ENCODE measurements at places on chromosomes 7 and 10.

DNA sequence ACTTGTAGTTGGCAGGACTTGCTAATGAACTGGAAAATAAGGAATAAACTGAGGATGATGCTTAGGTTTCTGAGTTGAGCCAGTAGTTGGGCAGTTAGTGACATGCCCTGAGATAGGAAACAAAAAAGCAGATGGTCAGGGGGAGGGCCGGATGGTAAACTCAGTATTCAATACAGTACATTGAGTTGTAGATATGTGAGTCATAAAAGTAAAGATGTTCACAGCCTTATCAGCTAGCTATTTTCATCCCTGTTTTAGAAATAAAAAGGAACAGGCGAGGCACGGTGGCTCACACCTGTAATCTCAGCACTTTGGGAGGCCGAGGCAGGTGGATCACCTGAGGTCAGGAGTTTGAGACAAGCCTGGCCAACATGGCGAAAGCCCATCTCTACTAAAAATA lies 22.2 kb upstream of the NRBF2 start:
- no peak for DNase-seq

DNA sequence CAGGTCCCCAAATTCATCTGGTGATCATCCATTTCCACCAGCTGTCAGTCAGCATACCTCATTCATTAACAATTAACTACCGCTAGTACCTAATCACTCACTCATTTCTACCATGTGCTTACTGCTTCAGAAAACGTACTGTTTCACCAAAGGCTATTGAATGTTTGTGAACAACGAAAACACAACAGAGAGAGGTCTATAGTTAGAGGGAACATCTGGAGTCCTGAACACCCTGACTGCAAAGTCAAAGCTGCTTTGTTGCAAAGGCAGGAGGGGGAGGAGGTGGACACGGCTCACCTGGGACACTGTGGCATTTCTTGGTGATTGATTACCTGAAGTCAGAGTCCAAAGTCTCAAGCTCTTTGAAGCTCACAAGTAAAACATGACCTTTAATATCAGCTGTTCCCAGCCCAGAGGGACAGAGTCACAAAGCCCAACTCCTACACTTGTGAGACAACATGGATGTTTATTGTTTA lies 342.3 kb upstream of the ADARB2 start:
- DNase-seq = no peak

- DNase-seq = peak; percentile 6
Measured at GRCh38 chr7:122268101-122268500, 36.4 kb downstream of the FEZF1 start.

DNA sequence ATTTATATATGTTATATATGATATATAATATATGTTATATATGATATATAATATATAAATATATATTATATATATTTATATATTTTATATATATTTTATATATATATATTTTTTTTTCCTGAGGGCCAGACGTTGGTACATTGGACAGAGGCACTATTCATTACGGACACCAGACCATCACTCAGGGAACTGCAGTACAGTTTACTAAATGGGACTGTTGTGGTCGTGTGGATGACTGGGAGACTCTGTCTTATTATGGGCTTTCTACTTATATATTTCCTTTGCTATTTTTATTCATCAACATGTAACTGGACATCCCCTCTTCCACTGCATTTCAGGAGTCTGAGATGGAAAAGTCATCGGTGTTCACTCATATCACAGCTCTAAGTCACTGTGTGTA lies 87.1 kb upstream of the PRKCQ start:
- DNase-seq = no peak

- no peak for DNase-seq
Measured at GRCh38 chr10:85151506-85151905, 823.1 kb downstream of the CCSER2 start.

DNA sequence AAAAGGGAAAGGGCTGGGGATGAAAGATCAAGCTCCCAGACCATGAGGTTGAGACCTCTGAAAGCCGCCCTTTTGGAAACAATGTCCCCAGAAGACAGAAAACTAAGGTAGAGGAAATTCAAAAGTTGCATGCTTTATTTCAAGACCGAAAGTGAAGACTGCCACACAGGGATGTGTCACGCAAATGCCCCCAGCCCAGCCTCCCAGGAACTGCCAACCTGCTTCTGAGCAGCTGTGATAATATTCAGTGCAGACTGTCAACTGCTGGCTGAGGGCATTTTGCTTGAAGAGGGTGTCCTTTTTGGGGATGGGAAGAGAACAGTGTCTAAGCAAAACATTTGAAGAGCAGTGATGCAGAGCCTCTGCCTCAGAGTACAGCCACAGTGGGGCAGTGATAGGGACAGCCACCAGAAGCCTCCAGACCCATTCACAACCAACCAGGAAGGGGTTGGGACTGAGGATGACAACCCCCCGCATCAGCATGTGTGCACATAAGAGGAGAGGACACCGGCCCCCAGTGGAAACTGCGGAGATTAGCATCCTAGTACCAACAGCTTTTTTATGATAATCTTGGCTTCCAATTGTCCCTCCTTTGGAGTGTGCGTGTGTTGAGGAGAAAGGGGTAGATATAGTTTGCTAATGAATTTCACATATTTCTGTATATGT lies 34.7 kb upstream of the NFE2L3 start:
- DNase-seq = no peak

DNA sequence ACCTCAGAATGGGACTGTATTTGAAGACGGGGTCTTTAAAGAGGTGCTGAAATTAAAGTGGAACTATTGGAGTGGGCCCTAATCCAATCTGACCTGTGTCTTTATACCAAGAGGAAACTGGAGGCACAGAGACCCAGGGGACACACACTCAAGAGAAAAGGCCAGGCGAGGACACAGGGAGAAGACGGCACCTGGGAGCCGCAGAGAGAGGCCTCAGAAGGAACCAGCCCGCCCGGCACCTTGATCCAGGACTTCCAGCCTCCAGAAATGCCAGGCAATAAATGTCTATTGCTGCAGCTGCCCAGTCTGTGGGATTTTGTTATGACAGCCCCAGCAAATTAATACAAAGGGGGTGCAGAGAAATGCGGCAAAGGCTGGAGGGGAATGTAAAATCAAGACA lies 10.5 kb downstream of the CARD11 start:
- DNase-seq = no peak

GRCh38 chr10:131205556-131205955 lies 106.0 kb downstream of the TCERG1L start:
- no peak for DNase-seq

DNA sequence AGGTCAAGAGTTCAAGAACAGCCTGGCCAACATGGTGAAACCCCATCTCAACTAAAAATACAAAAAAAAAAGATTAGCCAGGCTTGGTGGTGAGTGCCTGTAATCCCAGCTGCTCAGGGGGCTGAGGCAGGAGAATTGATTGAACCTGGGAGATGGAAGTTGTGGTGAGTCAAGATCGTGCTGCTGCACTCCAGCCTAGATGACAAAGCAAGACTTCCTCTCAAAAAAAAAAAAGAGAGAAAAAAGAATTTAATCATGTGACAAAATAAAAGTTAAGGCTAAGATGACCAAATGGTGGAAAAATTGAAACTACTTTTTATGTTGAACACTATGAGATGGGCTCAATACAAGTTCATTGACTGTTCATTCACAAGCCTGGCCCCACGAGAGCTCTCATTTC lies 141.1 kb upstream of the WDR11 start:
- no peak for DNase-seq

DNA sequence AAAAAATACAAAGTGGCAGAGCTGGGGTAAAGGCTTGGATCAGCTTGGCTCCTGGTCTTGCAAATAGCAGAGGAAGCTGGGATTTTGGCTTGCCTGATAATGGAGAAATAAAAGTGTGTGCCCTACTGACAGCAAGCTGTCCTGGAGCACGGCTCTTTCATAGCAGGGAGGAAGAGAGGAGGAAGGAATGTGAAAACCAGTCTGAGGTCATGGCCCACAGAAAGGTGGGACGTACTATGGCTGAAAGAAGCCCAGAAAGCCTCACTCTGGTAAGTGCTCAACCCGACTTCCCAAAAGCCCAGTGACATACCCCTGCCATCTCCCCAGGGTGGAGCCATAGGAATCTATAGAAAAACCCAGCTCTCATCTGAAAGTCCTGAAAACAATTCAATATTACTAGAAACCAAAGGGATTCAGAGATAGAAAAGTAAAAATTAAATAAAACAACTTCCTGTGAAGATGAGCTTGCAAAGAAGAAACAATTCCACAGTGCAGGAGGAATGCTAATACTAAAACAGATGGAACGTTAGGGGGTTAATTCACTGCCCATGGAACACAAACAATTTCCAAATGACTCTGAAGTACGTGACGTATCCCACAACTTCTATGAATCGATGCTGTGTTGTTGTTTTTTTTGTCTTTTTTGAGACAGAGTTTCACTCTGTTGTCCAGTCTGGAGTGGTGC lies 246.7 kb upstream of the PTN start:
- no peak for DNase-seq

- DNase-seq = peak; percentile 33
Measured at GRCh38 chr10:14060320-14061070, 270.2 kb downstream of the FRMD4A start.

DNA sequence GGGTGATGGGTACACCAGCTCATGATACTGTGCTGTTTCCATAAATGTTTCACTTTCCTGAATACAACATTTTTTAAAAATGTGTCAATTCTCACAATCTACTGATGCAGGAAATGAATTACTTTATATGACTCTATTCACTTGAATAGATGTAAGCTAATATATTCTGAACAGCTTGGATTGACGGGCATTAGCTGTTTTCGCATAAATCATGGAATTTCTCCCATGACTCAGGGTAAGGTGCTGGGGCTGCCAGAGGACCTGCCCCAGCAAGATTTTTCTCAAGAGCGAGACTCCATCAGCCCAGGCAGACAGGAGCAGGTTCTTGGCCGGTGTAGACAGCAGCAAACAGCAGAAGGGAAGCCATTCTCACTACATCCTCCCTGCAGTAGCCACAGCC lies 107.1 kb downstream of the PFKFB3 start:
- no peak for DNase-seq

GRCh38 chr10:48470893-48471805 lies 133.7 kb downstream of the ARHGAP22 start:
- peak; percentile 59 for DNase-seq

DNA sequence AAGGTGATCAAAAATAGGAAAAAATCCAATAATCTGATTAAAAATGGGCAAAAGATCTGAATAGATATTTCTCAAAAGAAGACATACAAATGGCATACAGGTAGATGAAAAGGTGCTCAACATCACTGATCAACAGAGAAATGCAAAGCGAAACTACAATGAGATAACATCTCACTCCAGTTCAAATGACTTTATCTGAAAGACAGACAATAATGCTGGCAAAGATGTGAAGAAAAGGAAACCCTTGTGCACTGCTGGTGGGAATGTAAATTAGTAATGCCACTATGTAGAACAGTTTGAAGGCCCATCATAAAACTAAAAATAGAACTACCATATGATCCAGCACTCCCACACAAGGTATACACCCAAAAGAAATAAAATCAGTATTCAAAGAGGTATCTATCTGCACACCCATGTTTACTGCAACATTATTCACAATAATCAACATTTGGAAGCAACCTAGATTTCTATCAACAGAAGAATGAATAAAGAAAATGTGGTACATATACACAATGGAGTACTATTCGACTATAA lies 85.0 kb downstream of the LRRN3 start:
- no peak for DNase-seq

- no peak for DNase-seq
Measured at GRCh38 chr10:123797813-123798212, 93.8 kb downstream of the CPXM2 start.

GRCh38 chr10:131155876-131156230 lies 155.7 kb downstream of the TCERG1L start:
- no peak for DNase-seq

DNA sequence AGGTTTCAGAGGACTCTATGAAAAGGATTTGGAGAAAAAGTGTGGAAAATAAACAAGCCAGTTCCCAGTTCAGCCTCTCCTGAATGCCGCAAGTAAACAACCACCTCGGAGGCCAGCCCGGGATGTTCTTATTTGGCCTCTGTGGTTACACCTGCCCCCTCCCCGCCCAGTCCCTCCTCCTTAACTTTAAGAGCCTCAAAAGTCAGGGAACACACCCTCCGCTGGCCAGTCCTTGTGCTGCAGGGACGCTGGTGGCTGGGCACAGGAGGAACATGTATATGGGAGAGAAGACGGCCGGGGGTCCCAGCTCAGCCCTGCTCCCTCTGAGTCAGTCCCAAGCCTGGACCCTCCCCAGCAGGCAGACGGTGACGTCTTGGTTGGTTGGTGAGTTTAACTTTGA lies 6.1 kb downstream of the CHST3 start:
- DNase-seq = no peak

DNA sequence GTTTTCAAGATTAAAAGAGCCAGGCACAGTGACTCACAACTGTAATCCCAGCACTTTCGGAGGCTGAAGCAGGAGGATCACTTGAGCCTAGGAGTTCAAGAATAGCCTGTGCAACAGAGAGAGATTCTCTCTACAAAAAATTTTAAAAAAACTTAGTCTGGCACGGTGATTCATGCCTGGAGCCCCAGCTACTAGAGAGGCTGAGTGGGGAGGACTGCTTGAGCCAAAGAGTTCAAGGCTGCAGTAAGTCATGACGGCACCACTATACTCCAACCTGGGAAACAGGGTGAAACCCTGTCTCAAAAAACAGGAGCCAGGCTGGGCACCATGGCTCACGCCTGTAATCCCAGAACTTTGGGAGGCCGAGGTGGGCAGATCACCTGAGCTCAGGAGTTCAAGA lies 86.6 kb upstream of the KCTD7 start:
- DNase-seq = no peak

- DNase-seq = peak; percentile 42
Measured at GRCh38 chr7:33044401-33044718, 18.2 kb downstream of the NT5C3A start.

GRCh38 chr10:72252972-72253371 lies 20.8 kb upstream of the DDIT4 start:
- no peak for DNase-seq

- no peak for DNase-seq
Measured at GRCh38 chr7:155338632-155339320, 41.1 kb downstream of the INSIG1 start.

DNA sequence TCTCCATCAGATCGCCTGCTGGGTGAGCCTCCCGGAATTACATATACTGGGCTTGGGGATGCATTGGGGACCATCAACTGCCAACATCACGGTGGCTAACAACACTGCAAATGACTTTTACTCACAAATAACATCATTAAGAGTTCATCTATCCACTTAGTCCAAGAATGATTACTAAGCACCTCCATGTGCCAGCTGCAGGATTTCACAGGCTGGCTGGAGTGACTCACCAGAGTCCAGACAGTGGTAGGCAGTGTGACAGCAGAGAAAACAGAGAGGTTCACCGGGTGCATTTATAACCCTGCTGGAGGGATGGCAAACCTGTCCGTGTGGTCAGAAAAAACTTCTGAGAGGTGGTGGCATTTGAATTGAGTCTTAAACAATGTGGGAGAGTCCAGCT lies 3.2 kb upstream of the IGFBP3 start:
- DNase-seq = peak; percentile 73

DNA sequence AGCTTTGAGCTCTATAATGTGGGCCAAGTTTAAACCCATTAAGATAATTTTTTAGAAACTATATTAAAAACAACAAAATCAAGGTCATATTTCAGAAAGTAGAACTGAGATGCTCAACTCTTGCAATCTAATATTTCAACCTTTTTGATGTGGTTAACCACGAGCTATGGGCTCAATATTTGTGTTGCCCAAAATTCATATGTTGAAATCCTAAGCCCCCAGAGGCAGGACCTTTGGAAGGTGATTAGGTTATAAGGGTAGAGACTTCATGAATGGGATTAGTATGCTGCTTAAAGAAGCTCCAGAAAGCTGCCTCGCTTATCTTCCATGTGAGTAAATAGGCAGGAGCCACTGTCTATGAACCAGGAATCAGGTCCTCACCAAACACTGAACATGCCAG lies 284.4 kb downstream of the CRPPA start:
- DNase-seq = peak; percentile 25
